ENCODE measurements at places on chromosomes 12 and 14. TPM values are rescaled to one million over a fixed set of nuclear protein-coding genes. Genes with fewer than 3 reads are reported as not detected.

The NUMB gene
- total RNA-seq = 30.5 TPM

The EML5 gene
- total RNA-seq = 1.1 TPM

The SGPP1 gene
- total RNA-seq = 22.5 TPM

The EIF2S3B gene
- total RNA-seq = 1.3 TPM

The FAM186B gene
- 0.21 TPM for total RNA-seq

The MYH7 gene
- total RNA-seq = not detected

The CLEC9A gene
- not detected for total RNA-seq

The PRH1 gene
- total RNA-seq = 6.2 TPM

The KLRF1 gene
- 0.17 TPM for total RNA-seq

The CLEC4E gene
- total RNA-seq = 40.4 TPM

The RDH11 gene
- 78.2 TPM for total RNA-seq

The TAS2R9 gene
- not detected for total RNA-seq

DNA sequence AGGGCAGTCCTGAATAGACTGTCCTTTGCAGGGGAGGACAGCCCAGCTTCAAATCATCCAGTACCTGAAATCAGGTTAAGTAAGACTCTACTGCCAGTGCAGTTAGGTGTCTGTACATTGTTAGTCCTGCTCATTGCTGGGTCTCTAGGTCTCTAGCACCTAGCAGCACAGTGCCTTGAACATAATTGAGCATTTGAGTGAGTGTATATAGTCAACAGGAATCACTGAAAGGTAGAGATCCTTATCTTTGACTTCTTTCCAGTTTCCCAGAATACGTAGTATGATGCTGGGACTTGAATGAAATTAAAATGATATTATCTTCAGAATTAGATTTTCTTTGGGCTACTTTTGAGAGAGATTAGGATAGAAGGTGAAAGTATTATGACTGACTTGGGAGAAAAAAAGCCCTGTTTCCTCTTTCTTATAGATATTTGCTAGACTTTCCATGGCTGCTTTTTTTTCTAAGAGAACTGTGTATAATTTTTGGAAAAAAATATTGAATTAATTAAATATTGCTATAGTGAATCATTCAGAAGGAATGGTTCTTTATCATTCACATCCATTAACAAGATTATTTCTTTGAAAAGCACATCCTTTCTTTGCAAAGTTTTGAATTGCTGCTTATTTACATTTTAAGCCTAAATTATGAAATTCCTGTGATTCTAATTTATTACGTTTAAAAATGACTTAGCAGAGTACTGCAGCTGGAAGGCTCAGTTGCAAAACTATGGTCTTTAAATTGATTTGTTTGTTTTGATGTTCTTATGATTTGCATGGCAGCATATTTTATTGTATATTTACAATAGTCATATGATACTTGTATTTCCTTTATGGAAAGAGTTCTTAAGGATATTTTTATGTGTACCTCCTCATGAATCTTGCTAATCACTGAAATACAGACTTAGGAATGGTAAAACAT is 51.6 kb downstream of the PPP4R4 start:
- no peak for DNase-seq

DNA sequence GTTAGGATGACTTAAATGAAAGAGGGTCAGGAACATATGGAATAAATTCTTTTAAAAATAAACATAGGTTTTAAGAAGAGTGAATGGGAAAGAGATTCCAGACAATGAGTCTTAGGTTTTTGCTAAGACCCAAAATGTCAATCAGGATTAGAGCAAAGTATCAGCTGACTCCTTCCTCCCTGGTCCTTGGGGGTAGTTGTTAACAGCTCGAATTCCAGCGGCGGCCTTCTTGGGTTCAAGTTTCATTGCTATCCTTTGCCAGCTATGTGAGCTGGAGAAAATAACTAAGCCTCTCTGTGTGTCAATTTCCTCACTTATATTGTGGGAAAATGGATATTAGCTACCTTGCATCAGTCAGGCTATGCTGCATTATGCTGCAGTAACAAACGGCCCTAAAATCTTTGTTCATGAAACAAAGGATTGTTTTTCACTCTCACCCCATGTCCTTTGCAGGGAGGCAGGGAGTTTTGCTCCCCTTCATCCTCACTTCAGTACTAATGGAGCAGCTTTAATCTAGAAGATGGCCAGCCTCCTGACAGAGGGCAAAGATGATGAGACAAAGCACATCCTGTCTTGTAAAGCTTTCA is 83.8 kb upstream of the RFLNA start:
- no peak for DNase-seq

GRCh38 chr14:79136071-79137044 is 966.2 kb downstream of the NRXN3 start:
- no peak for DNase-seq

DNA sequence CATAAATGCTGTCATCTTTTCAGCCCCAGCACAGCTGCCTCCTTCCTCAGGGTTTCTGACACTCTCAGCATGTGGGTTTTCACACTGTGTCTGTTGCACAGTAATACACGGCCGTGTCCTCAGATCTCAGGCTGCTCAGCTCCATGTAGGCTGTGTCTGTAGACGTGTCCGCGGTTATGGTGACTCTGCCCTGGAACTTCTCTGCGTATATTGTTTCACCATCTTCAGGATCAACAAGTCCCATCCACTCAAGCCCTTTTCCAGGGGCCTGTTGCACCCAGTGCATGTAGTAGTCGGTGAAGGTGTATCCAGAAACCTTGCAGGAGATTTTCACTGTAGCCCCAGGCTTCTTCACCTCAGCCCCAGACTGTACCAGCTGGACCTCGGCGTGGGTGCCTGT is 1210.6 kb downstream of the TMEM121 start:
- DNase-seq = no peak

DNA sequence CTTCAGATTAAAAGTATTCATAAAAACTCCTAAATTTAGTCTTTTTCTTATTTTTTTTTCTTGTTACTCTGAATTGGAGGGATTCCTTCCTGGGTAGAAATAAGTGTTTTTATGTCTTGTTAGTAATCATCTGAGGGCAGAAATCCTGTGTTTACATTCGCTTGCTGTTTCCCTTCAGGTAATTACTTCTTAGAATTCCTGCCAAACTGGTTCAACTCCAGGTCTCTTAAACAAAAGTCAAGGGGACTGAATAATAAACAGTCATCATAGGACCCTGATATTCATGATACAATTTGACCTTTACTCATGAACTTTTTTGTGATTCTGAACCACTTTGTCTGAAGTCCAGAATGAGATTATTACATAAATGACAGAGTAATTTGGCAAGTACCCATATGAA is 843.9 kb downstream of the FLRT2 start:
- no peak for DNase-seq

DNA sequence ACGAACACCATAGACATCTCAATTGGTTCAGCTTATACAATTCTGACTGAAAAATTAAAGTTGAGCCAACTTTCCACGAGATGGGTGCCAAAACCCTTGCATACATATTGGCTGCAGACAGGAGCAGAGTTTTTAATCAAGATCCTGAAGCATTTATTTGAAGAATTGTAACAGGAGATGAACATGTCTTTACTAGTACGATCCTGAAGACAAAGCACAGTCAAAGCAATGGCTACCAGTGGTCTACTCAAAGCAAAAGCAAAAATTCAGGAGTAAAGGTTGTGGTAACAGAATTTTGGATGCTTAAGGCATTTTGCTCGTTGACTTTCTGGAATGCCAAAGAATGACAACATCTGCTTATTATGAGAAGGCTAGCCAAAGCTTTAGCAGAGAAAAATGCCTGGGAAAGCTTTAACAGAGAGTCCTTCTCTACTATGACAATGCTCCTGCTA is 20.7 kb downstream of the ZDHHC17 start:
- no peak for DNase-seq

DNA sequence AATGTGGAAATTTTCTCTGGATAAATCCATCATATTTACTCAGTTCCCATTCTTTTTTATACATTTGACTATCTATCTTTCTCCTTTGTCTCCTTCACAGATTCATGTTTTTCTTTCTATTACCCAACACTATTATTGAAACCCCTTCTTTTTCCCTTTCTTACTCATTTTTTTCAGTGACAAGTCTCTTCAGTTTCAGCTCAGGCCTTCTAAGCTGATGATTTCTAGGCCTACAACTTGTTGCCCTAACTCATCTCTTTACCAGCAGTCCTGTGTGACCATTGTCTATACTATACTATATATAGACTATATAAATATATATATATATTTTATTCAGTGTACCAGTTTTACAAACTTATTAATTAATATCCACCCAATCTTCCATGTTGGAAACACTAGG is 31.8 kb downstream of the SLC16A7 start:
- DNase-seq = no peak

- DNase-seq = no peak
Measured at GRCh38 chr12:81081726-81082125, 3.8 kb downstream of the ACSS3 start.

GRCh38 chr12:79559591-79559990 is 131.2 kb downstream of the PAWR start:
- no peak for DNase-seq

DNA sequence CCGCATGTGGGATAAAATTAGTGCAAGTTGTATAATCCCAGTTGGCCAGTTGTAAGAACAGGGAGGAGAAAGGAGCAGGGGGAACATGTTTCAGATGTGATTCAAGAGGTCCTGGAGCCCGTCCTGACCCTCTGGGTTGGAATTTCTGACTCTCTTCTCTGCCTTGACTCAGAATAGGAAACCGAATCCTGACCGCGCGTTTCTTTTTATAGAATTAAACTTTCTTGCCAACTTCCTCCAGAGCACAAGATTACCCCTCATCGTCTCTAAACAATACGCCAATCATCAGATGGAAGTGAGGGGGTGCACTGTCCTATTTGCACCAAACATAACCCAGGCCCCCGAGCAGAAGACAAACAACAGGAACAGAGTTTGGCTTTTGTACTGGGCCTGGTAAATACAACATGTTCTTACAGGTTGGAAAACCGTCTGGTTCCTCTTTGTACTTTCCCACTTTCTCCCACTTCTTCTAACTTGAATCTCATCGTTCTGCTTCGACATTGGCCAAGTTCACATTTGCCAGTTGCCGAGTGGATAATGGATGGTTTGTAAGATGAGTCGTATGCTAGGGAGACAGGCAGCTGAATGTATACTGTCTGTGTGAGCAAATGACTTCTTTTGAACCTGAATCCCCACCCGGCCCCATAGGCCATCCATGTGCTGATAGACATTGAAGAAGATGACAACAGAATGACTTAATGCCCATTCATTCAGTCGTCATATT is 42.6 kb upstream of the MED13L start:
- no peak for DNase-seq

- no peak for DNase-seq
Measured at GRCh38 chr12:72365151-72365550, 93.0 kb downstream of the TRHDE start.

- no peak for DNase-seq
Measured at GRCh38 chr12:54142114-54142475, 46.7 kb downstream of the SMUG1 start.

GRCh38 chr14:72715850-72716228 is 178.1 kb downstream of the DPF3 start:
- DNase-seq = no peak

- no peak for DNase-seq
Measured at GRCh38 chr14:20546877-20547276, 14.0 kb downstream of the RNASE9 start.

GRCh38 chr12:123671876-123672275 is 963 bp downstream of the TCTN2 start:
- peak; percentile 25 for DNase-seq

DNA sequence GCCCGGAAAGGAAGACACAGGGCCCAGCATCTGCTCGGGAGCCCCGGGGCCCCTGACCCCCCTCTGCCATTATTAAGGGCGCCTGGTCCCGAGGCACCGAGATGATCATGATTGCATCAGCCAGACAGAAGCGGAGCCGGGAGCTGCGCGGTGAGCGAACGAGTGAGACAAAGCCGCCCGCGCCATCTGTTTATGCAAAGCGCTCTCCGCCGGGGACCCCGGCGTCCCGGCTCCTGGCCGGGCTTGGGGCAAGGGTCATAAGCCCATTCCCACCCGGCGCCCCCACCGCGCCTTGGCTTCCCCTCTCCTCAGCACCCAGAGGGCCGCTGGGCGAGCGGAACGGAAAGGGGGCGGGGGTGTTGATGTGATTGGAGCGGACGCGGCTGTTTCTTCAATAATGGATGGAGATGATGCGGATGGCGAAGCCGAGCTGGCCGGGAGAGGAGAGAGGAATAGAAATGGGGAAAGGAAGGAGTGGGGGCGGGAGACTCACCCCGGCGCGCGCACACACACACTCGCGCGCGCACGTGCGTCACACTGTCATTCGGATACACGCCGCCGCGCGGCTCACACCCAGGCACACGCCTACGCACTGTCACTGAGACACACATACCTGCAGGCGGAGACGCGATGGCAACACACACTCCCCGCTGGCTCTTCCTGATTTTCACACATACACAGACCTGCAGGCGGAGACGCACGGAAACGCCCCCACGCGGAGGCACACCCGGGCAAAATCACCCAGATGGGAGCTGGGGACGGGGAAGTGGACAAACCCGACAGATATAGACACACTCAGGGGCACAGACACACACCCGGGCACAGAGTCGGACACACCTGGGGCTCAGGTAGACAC is 10.7 kb downstream of the STAC3 start:
- no peak for DNase-seq

- no peak for DNase-seq
Measured at GRCh38 chr12:7269273-7269672, 34.6 kb upstream of the ACSM4 start.

DNA sequence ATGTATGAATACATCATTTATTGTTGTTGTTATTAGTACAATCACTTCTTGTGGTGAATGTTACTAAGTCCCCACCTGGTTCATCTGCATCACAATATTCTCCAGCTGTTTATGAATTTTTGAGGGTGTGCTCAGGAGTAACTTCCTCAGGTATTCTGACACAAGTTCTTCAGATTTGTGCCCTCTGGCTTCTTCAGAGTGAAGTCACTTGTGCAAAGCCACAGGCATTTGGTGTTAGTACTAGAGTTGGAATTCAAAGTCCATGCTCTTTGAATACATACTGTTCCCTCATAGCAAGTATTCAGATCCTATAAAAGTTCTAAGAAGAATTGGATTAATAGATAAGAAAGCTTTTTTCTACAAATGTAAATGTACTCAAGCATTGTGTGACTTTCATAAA is 150.3 kb upstream of the AVPR1A start:
- no peak for DNase-seq

- DNase-seq = peak; percentile 34
Measured at GRCh38 chr12:102567031-102567985, 86.9 kb upstream of the IGF1 start.

DNA sequence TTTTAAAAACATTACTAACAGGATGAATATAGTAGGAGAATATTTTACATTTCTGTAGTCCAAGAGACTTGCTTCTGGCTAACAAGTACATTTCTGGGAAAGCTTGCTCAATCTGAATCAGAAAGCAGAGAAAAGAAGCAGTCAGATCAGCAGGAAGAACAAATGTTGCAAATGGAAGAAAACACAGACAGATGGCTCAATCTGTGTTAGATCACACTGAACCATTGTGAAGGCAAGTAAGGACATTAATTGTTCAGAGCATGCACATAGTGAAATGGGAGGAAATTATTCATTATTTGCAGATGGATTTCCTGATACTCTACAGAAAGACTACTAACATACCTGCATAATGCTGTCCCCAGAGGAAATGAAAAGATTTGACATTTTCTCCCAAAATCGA is 65.2 kb upstream of the CNOT2 start:
- no peak for DNase-seq

All from kidney epithelial cell (primary cell).